Upper lobe of left lung (tissue), 6 donors: ENCODE measurements at places on chromosomes 12 and 14. TPM values are rescaled to one million over a fixed set of nuclear protein-coding genes. Genes with fewer than 3 reads are reported as not detected.
A peak's percentile ranks its signal among the peaks of the same experiment; 100 is the strongest.

RNF212B gene
- not detected for total RNA-seq

TTC6 gene
- 7.3 TPM for total RNA-seq

DNA sequence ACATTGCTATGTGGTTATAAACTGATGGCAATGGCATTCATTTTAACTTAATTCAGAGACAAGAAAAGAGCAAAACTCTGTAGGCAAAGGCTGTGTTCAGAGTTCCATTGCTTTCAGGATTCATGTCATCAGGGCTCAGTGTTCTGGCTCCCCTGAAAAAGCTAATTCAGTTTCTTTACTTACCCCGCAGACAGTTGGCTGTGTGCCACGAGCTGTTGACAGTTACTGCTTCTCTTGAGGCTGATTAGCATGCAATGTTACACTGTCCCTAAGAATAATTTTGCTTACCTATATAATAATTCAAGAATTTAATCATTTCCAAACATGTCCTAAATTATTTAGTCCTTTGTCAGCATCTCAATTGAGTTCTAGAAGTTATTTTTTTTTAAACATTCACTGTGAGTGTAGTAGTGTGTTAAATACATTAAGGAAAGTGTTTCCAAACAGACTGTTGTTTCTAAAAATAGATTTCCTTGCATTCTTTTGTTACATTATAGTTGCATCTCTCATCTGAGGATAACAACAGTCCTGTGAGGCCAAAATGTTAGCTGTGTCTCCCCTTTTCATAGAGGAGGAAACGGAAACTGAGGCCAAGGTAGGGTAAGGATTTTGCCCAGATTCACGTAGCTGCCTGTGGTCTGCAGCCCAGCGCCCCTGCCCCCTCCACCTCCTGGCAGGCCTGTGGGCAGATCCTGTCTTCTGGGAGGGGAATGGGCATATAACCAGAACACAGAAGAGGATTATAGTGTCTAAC is 98.6 kb downstream of the PELI2 start:
- DNase-seq: peak; percentile 55
- H3K4me1 ChIP-seq: peaks cover 28% of the 10 kb centered on the region
- H3K27ac ChIP-seq: no peak overlapping the region
- H3K27me3 ChIP-seq: no peaks in the 10 kb centered on the region
- no peak overlapping the region for H3K4me3 ChIP-seq

AICDA gene
- not detected for total RNA-seq

GRCh38 chr12:93514853-93515252 is 47.5 kb downstream of the MRPL42 start:
- H3K4me1 ChIP-seq: no peaks in the 10 kb centered on the region
- H3K4me3 ChIP-seq: no peak overlapping the region
- no peaks in the 10 kb centered on the region for H3K27me3 ChIP-seq
- DNase-seq: no peak

TWF1 gene
- 67.9 TPM for total RNA-seq

DNA sequence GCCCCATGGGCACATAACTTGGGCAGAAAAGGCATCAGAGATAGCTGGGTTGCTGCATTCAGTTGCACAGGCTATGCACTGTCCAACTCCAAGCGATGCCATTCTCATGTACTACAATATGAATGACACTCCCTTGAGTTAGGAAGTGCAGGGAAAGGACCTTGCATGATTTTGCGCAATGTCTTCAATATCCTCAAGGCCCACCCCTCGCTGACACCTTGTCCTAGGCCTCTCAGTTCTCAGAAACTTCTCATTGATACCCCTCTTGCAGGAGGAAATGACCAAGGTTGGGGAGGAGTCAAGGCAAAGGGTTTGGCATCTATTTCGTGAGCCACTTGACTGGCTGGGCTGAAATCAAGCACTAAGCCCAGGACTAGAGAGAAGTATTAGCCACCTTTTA is 70.4 kb downstream of the ARL6IP4 start:
- DNase-seq: no peak
- peaks cover 23% of the 10 kb centered on the region for H3K4me1 ChIP-seq
- no peaks in the 10 kb centered on the region for H3K36me3 ChIP-seq
- H3K27ac ChIP-seq: no peak overlapping the region
- no peak overlapping the region for H3K4me3 ChIP-seq

DNA sequence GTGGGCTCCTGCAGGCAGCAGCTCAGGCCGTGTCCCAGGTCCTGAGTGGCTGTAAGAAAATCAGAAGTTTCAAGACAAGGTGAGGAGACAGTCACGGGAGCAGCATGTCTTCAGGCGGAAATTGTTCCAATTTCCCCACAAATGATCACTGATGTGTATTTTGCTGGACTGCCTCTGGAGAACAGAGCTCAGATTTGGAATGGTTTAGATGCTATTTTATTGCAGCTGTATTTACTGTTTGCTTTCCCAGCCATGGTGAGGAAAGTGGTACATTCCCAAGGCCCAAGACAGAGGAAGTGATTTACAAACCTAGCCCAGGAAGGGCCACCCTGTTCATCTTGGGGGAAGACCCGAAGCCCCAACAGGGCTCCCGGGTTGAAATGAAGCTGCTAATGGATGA is 195.6 kb downstream of the CHST11 start:
- H3K4me1 ChIP-seq: peaks cover 5% of the 10 kb centered on the region
- no peak for DNase-seq
- H3K36me3 ChIP-seq: no peaks in the 10 kb centered on the region
- no peak overlapping the region for H3K27ac ChIP-seq
- H3K27me3 ChIP-seq: no peaks in the 10 kb centered on the region
- no peak overlapping the region for H3K4me3 ChIP-seq

GRCh38 chr12:123089140-123089539 is 61.8 kb downstream of the PITPNM2 start:
- no peaks in the 10 kb centered on the region for H3K36me3 ChIP-seq
- DNase-seq: no peak
- H3K4me3 ChIP-seq: no peak overlapping the region
- H3K27ac ChIP-seq: no peak overlapping the region

SLC5A8 gene
- total RNA-seq: 7.2 TPM

- H3K27ac ChIP-seq: no peak overlapping the region
- no peak overlapping the region for H3K4me3 ChIP-seq
- no peak for DNase-seq
- no peaks in the 10 kb centered on the region for H3K27me3 ChIP-seq
- H3K36me3 ChIP-seq: no peaks in the 10 kb centered on the region
These were observed 68.2 kb upstream of the E2F7 start for GRCh38 chr12:77133566-77133965.

MIP gene
- not detected for total RNA-seq

DNA sequence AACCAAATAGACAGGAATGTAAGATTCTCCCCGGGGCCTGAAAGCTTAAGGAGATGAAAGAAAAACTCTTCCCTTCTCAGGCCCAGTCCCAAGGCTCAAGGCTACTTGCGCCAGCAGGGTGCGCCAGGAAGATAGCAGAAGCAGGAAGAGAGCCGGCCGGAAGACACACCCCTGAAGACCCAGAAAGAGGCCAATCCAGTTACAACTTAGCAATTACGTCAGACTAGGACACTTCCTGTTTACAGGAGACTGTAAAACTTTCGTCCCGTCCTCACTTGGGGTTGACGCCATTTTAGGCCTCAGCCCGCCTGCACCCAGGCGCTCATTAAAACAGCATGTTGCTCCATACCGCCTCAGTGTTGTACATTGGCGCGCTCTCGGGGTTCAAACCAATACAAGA is 9.4 kb downstream of the COX16 start:
- H3K36me3 ChIP-seq: no peaks in the 10 kb centered on the region
- H3K27ac ChIP-seq: no peak overlapping the region
- no peaks in the 10 kb centered on the region for H3K27me3 ChIP-seq
- H3K4me3 ChIP-seq: no peak overlapping the region
- DNase-seq: no peak
- no peaks in the 10 kb centered on the region for H3K4me1 ChIP-seq

DNA sequence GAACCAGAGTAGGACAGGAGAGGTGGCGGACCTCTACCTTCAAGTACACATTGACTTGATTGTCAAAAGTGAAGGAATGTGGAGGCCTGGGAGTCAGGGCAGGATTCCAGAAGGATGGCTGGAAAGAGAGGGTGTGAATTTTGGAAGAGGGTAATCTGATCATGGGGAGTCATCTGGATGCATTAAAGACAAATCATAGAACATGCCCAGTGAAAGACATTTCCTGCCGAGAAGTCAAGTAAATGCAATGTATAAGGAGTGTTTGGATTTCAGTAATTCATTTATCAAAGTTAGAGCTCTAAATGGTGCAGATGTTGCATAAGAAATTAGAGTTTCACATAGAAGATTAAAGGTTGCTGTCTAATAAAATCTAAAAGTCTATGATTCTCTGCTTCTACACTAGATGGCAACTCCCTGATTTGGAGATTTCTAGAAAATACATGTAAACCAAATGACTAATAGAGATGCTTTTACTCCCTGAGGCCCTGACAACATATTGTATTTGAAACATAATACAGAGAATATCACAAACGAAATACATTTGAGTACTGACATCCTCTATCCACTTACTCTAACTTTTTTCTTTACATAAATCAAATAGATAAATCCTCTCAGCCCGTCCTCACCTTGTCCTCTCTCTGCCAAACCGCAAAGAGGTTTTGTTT is 91.3 kb downstream of the KCNA5 start:
- no peak for DNase-seq
- H3K4me1 ChIP-seq: no peaks in the 10 kb centered on the region
- no peak overlapping the region for H3K27ac ChIP-seq

DNA sequence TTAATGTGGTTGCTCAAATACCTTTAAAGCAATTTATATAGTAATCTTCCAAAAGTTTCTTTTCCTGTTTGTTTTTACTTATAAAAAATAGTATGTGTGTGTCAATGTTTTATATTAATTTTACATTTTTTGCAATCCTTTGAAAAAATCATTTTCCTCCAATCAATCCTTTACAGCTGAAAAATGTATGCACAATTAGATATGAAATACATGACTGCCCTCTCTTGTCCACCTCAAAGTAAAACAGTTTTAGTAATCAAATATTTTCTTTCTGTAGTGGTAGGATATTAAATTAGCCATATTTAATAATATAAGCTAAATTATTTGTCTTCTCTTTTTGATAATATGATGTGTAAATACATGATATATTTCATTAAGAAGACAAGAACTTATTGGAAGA is 269.9 kb downstream of the ADAMTS20 start:
- no peak overlapping the region for H3K4me3 ChIP-seq
- H3K4me1 ChIP-seq: peaks cover 8% of the 10 kb centered on the region
- DNase-seq: no peak
- no peak overlapping the region for H3K27ac ChIP-seq
- no peaks in the 10 kb centered on the region for H3K36me3 ChIP-seq

DNA sequence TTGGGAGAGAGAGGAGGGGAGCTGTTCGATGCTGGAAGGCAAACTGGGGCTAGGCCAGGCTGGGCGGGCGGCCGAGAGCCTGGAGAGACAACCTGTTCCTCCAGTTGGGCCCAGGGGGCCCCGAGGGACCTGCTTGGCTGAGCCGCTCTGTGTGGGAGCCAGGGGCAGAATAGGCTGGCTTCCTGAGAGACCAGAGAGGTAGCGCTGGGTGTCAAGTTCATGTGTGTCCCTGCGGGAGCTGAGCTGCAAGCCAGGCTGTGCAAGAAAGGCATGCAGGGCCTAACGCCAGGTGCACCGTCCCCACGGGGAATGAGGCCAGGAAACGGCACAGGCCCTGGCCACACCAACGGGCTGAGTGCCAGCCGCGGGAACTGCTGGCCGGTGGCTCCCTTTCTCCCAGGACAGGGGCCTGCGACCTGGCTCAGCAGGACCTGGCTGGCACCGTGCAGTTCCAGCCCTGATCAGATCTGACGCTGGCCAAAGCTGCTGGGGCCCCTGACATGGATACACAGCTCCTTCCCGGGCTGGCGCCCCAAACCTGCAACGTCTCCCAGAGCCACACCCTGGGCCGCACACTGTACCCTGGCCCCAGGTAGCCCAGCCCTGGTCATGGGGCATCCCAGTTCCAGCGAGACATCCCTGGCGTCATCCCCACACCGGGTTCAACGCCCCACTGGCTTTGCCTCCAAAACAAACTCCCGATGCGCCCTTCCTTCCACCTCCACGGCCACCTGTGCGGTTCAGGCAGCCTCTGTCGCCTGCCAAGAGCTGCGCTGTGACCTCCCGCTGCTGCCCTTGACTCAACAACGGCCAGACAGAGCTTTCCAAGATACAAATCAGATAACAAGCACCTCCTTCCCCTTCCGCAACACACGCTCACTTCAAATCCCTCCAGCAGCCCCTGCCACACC is 65.0 kb downstream of the RFLNA start:
- no peak overlapping the region for H3K27ac ChIP-seq
- peak; percentile 94 for DNase-seq
- H3K36me3 ChIP-seq: peaks cover 97% of the 10 kb centered on the region
- no peak overlapping the region for H3K4me3 ChIP-seq

CLEC4C gene
- not detected for total RNA-seq

DNA sequence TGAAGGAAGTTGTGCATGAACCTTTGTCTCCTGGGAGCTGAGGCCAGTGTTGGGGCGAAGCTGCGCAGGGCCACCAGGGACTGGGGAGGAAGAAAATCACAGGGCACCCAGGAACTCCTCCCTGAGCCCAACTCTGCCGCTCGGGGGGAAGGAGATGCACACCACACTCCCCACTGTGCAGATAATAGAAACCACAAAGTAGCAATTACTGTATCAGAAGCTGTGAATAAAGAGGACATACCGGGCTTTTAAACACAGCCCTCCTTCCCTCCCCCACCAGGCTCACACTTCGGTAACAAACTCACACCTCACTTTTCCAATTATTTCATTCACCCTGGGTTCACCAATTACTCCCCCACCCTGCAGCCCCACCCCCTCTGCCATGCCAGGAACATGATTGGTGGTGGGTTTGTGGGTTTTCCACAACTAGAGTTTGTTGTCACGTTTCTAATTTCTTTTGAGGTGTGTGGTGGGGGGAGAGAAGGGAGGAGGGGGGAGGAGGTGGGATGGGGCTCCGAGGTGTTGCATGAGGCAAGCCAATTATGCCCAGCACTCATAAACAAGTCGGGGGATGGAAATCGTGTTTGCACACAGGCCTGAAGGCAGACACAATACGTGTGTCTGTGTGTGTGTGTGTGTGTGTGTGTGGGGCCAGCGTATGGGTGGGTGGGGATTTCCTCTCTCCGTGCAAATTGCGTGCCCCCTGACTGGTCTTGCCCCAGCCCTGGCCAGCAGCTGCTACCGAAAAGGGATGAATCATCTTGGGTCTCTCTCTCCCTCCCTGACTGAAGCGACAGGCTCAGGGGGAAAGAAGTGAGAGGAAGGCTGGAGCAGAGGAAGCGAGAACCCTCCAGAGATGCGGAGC is 103.3 kb downstream of the RBM19 start:
- no peaks in the 10 kb centered on the region for H3K4me1 ChIP-seq
- DNase-seq: no peak
- no peak overlapping the region for H3K27ac ChIP-seq
